ENCODE measurements at places on chromosomes 6 and 20.

- no peak for DNase-seq
Observed at GRCh38 chr6:105569706-105570105, 166.8 kb upstream of the PREP start.

- DNase-seq: no peak
Observed at GRCh38 chr20:36217226-36217625, 19.1 kb upstream of the AAR2 start.

DNA sequence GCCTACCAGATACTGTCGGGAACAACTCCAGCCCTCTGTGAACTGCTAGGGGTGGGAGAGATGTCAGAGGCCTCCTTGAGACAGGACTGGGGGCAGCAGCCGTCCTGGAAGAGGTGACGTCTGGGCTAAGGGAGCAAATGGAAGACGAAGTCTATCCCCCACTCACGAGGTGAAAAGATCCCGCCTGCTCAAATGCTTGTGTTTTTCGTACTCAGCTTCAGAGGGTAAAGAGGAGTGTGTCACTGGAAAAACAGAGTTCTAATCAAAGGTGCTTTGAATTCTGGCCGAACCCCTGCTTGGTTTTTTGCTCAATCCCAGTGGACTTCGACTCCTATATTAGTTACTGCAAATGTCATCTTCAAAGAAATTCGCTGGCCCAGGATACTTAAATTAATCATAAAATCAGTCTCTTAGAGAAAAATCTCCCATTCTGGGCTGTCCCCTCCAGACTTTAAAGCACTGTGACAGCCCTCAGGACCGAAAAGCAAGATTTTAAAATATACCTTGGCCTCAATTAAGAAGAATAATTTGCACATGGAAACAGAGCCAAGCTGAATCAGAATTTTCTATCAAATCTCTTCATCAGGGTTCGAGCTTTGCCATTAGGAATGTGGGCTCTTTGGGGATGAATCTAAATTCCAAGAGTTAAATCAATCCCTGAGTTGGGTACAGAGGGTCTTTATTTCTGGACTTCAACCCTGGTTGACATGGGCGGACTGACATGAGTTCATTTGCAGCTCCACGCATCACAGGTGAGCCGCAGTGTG is 61.8 kb upstream of the AFDN start:
- DNase-seq: no peak

- peak; percentile 71 for DNase-seq
Observed at GRCh38 chr20:63574156-63574828, at the start of gene HELZ2. HELZ2 (minus strand) TSS chr20:63574239; CDS start chr20:63572385, 1,854 bp downstream.

DNA sequence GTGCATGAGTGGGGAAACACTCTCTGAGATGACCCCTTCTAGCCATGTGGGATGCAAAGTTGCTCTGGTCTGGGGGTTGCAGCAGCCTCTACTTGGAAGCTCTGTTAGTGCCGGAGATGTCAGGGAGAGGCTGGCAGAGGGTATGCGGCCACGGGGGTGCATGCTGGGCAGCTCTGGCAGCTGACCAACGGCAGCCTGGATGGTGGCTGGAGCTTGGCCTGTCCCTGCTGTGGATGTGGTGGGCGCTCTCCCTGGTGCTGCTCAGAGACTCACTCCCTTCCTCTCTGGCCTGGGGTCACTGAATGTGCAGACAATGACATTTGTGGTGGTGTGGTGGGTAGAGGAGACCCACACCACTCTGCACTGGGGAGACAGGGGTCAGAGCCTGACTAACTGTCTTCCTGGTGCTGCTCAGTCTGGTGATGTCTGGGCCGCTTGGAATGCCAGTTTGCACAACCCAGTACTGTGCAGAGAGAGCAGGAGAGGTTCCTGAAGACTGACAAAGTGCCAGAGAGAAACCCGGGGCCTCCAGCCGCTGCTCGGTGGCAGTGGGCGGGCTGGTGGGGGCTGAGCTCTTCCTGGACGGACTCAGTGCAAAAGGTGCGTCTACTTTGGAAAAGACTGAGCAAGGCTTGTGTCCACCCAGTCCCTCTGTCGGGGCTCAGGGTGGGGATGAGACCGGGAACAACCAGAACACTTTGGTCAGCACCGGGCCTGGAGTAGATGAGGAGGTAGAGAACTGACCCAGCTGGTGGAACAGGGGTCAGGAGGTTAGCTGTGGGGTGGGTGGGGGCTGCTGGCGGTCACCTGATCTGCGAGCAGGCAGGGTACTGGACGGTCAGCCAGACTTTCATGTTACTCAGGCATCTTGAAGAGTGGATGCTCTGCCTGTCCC is 2.7 kb downstream of the MYT1 start:
- no peak for DNase-seq

DNA sequence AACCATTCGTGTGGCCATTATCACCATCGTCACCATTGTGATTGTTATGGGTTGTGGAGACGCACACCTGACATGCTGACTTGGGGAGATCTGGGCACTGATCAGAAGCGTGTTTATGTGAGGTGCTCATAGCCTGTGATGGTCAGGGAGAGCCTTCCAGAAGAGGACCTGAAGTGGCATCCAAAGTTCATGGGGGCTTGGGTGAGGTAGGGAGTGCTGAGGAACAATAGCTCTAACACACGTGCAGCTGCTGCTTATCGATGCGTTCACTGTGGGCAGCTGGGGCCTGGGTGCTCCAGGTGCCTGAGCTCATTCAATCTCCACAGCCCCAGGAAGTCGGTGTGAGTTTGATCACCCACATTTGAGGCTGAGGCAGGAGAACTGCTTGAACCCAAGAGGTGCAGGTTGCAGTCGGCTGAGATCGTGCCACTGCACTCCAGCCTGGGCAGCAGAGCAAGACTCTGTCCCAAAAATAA is 227.3 kb downstream of the PREX1 start:
- no peak for DNase-seq

GRCh38 chr6:54085047-54085446 is 26.2 kb upstream of the MLIP start:
- DNase-seq: no peak

GRCh38 chr6:389143-389542 is 2.4 kb upstream of the IRF4 start:
- DNase-seq: no peak

DNA sequence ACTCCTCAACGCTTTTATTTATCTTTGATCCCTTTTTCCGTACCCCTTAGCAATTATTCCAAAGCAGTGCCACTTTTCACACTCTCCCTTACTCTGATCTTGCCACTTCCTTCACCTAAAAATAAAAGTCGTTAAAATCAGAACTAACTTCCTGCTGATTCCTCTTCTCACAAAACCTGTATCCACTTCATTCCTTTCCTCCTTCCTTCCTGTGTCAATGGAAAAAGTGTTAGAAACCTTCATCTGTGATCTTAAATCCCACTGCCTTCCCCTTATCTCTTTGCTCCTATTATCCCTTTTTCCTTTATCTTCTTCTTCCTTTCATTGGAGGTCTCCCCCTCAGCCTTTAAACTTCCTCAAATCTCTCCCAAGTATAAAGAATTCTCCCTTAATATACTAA is 49.2 kb downstream of the GOPC start:
- DNase-seq: no peak

DNA sequence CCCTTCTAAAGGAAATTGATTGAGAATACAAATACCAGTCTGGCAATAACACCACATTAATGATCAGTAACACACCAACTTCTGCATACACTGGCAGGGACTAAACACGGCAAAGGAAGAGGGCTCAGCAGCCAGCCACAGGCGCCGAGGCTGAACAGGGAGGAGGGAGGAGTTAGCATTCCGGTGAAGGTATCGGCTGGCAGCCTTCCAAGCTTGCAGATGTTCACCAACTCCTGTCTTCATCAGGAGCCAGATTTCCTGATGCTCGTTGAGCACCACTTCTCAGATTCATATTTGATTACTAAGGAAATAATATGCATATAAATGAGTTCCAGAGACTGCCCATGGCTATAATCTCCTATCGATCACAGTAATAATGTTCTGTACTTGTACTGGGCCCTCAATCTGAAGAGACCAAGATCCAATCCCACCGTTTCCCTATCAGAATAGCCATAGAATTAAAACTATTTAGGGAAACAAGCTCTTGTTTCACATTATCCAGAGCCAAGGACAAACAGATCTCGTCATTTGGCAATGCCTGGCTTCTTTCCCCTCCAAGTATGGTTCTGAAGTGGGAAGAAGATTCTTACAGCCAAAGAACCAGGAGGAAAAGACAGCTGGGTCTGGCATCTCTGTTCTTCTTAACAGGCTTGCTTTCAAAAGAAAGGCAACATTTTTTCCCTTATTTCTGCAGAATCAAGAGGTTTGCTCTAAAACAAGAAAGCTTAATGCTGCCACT is 42.2 kb downstream of the GFOD1 start:
- DNase-seq: no peak

GRCh38 chr6:76003686-76004085 is 68.8 kb downstream of the IMPG1 start:
- DNase-seq: no peak

GRCh38 chr6:160058603-160059215 is 62.9 kb upstream of the SLC22A1 start:
- no peak for DNase-seq

DNA sequence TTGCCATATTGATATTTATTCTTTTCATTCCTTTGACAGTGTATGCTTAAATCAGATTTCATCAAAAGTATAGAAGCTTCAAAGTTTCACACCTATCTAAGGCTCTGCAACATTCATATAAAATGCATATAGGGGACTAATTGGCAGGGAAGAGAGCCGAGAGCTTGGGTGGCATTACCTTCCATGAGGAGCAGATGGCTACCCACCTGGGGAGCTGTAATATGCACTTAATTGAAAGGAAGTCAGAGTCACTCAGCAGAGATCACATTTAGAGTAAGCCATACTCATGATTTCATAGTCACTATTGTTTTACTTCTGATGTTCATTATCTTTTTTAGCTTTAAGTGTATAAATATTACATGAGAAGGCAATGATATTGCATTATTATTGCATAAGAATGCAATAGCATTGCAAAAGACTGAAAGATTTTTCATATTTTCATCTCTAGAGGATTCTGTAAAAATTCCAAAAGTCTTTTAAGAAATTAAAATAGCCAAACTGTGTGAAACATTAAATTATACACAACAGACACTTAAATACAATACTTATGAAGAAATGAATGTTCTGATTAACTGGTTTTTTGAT is 1305.2 kb downstream of the EPHA7 start:
- DNase-seq: no peak

GRCh38 chr20:44970243-44970757 is 4.0 kb downstream of the STK4 start:
- no peak for DNase-seq

GRCh38 chr20:45592574-45593189 is 13.6 kb upstream of the WFDC8 start:
- DNase-seq: no peak
